ENCODE measurements at places on chromosomes 2 and 18.
A peak's percentile ranks its signal among the peaks of the same experiment; 100 is the strongest.

- no peak for DNase-seq
These were observed 27.1 kb upstream of the SSB start for GRCh38 chr2:169771612-169772011.

DNA sequence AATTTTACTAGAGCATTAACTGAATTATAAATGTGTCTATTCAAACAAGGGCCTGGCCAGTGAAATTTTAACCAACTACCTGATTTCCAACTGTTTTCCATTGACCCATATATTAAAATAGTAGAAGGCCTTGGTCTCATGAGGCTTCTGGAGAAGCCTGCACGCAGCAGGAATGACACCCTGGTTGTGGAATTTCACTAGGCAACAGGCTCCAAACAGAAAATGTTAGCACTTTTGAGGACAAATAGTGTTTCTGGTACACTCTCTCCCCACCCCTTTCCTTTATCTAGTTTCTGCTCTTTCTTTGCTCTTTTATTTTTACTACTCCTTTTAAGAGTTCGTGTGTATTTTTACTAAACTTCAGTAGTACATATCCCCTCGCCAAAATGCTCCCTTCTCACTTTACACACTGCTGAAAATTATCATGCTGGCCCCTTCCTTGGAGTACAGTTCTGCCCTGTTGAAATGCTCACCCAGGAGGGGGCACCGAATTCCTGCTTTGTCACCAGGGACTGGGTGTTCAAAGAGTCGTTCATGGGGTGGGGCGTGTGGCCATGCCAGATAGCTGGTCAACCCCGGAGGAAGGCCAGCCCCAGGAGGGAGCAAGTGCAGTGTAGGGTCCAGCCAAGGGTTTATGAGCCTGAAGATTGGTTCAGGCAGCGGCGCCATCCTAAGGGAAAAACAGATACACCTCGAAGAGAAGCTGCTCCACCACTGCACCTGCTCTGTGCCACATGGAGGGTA, 22.1 kb upstream of the COL6A3 start:
- DNase-seq: peak; percentile 64

GRCh38 chr18:24947521-24948305, 404.3 kb downstream of the ZNF521 start:
- no peak for DNase-seq

- DNase-seq: no peak
These were observed 437.3 kb downstream of the ZNF521 start for GRCh38 chr18:24914685-24915084.

GRCh38 chr2:210288408-210288807, 26.6 kb downstream of the MYL1 start:
- DNase-seq: no peak

GRCh38 chr18:6482198-6482977, 67.7 kb upstream of the L3MBTL4 start:
- DNase-seq: no peak
